ENCODE measurements at places on chromosomes 3 and 15.

- no peak for DNase-seq
Observed at GRCh38 chr3:34972481-34972880, 666.8 kb upstream of the ARPP21 start.

DNA sequence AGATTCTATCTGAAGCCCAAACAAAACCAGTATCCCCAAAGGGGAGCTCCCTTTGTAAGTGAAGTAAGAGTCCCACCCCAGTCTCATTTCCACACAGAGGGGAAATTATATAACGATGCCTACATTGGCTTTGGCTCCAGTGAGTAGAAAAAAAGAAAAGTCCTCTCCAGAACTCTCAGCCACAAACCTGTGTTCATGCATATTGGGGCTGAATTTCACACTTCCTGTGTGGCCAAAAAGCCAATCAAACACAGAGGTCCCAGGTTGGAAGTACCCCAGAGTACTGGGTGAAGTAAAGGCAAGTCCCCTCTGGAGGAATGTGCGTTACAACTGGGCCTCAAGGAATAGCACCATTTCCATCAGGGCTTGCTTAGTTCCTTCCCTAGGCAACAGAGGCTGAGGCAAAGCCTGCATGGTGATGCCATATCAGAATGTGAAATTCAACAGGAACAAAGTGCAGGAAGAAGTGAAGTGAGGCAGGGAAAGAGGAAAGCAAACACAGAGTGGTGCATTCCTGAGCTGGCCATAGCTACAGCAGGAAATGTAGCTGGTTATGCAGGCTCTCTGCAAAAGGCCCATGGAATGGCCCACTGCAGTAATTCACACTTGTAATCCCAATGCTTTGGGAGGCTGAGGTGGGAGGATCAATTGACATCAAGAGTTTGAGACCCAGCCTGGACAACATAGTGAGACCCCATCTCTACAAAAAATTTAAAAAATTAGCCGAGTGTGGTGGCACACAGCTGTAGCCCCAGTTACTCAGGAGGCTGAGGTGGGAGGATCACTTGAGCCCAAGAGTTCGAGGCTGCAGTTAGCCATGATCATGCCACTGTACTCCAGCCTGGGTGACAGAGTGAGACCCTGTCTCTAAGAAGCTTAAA is 16.6 kb upstream of the CX3CR1 start:
- DNase-seq: no peak

DNA sequence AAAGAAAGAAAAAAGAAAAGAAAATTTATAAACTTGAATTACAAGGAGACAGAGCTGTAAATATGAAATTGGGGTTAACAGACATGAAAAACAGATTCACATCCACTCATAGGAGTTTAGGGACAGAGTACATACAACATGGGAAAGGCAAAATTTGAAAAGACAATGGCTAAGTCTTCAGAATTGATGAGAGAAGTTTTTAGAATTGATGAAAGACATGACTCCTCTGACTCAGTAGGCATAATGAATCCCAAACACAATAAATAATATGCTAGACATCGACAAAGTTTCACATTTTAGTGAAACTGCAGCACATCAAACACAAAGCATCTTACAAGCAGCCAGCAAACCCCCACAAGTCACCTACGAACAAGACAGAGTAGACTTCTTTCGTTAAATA is 84.4 kb upstream of the MELTF start:
- no peak for DNase-seq

- no peak for DNase-seq
Observed at GRCh38 chr15:67188551-67189218, 65.8 kb downstream of the AAGAB start.

DNA sequence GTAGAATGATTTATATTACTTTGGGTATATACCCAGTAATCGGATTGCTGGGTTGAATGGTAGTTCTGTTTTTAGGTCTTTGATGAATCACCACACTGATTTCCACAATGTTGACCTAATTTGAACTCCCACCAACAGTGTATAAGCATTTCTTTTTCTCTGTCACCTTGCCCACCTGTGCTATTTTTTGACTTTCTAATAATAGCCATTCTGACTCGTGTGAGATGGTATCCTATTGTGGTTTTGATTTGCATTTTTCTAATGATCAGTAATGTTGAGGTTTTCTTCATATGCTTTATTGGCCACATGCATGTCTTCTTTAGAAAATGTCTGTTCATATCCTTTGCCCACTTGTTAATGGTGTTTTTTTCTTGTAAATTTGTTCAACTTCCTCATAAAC is 340.8 kb downstream of the PLOD2 start:
- no peak for DNase-seq

GRCh38 chr3:189824629-189825312 is 193.6 kb downstream of the TP63 start:
- no peak for DNase-seq

- peak; percentile 46 for DNase-seq
Observed at GRCh38 chr15:31206386-31207181, 105.1 kb upstream of the TRPM1 start.

GRCh38 chr15:28208583-28208982 is 109.5 kb upstream of the OCA2 start:
- no peak for DNase-seq

- DNase-seq: no peak
Observed at GRCh38 chr15:52146776-52147175, 34.2 kb upstream of the BCL2L10 start.

GRCh38 chr15:62983956-62984355 is 58.6 kb upstream of the TPM1 start:
- no peak for DNase-seq

DNA sequence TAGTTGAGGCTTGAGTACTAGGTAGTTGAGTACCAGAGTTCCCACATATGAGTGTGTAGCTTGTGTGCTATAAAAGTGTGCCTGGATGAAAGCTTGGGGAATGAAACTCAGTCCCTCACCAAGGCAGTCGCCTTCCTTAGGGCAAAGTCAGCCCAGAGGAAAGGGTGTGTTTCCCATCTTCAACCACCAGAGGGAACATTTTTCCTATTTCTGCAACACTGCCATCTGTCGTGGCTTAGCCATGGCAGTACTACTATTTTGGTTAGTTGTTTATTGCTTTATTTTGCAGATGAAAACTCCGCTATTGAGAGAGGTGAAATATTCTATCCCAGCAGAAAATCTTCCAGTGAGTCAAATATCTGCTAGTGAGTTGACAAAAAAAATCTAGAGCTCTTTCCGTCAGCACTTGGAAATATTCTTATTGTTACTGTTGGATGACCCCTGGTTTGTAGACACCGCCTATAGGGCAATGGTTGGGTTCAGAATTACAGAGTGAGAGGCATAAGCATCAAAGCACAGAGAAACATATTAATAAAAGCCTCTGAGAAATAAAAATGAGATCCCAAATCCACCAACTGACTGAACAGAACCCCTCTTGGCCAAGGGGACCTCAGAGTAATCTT is 239.9 kb downstream of the CPNE4 start:
- peak; percentile 66 for DNase-seq

GRCh38 chr3:167684388-167684993 is 30.7 kb upstream of the WDR49 start:
- peak; percentile 66 for DNase-seq

DNA sequence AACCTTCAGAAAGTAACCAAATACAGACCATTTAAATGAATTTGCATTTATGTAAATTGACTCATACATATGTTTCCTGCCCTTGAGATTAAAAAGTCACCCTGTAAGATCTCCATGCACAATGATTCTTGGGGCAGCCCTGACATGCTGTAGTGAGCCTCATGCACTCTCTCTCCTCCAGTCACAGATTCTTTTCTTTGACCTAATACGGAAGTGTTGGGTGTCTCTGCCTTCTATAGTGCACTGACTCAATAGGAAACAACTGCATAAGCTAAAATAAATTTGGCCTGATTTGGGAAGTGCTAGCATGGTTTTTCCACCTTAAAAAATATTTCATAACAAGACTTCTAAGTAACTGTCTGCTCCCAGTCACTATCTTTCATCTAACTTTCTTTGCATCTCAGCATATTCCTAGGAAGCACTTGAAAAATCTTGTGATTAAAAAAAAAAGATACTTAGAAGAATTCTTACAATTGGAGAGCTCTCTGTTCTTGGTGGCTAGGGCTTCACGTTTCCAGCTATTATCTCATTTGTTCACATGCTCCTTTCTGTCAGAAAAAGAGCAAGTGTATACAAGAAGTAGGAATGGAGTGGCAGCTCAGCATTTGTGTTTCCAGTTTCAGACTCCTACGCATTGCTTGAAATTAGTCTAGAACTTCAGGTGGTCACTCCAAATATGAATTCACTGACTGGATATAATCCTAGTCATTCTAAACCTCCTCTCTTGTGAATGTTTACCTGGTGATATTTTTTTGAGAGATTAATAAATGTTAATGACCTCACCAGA is 207.9 kb upstream of the COL8A1 start:
- DNase-seq: no peak

DNA sequence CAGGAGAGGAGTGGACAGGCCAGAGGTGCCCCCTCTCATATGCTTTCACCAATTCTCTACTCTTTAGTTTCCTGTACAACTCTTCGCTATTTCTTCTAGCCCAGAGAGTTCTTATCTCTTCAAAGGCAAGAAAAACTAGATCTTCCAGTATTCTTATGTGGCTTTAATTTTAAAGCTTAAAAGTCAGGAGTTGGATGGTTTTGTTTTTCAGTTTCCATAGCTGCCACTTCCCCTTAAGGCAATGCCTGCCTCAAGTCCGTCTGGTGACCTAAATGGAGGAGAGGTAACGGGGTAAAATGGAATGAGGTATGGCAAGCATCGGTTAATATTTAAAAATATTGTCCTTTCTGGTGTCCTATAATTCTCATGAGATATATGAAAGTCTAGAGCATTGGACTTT is 11.4 kb upstream of the VGLL3 start:
- DNase-seq: no peak

DNA sequence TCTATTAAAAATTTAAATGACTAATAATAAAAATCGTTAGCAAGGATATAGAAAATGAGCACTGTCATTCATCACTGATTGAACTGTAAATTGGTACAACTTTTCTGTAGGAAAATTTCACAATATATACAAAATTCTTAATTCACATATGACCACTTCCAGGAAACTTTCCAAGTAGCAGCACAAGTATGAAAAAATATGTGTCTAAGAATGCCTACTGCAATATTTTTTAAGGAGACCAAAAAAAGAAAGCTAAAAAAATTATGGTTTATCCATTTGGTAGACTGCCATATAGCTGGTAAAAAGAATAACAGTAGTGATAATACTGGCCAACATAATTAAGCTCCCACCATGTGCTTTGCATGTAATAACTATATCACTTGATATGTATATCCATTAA is 59.2 kb downstream of the KLHL6 start:
- DNase-seq: no peak

DNA sequence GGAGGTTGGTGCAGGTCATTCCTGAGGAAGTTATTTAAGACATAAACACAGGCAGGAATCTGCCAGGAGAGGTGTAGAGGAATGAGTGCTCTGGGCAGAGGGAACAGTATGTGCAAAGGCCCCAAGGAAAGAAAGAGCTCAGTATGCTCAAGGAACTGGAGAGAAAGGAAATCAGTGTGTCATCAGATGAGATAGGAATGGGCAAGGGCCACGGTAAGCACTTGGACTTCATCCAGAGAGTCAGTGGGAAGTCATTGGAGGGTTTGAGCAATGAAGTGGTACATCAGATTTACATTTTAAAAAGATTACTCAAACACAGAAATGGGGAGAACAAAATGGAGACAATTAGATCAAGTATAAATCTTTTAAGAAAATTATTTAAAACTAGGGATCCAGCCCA is 272.2 kb downstream of the ADAMTSL3 start:
- DNase-seq: no peak

GRCh38 chr3:180911876-180912303 is 580 bp upstream of the FXR1 start:
- DNase-seq: no peak

GRCh38 chr15:61339516-61339915 is 110.4 kb upstream of the RORA start:
- DNase-seq: no peak

DNA sequence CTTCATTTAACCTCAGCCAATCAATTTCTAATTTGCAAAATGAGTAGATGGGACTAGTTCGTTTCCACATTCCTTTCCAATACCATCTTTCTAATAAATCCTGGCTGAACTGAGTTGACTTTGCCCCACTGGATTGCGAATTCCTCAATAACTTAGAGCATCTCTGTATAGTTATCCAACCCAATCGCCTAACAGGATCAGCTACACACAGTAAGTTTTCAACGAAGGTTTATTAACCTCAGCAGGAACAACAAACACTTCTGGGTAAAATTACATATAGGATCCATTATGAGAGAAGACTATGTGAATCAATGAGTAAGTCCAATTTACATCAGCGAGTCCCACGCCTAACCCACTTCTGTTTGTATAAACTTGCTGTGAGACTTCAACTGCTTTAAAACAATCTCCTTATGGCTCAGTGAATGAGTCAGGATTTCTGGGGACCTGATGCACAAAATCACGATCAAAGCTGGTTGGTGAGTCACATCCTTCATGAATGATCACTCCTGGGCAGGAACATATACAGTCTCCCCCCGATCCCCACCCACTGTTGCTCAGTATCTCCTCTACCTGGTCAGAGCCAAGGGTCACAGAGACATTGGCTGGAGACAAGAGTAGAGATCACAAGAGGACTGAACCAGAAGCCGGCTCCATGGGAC is 142.8 kb downstream of the EDEM1 start:
- DNase-seq: no peak

GRCh38 chr3:108065096-108065495 is 25.7 kb downstream of the CD47 start:
- DNase-seq: no peak

DNA sequence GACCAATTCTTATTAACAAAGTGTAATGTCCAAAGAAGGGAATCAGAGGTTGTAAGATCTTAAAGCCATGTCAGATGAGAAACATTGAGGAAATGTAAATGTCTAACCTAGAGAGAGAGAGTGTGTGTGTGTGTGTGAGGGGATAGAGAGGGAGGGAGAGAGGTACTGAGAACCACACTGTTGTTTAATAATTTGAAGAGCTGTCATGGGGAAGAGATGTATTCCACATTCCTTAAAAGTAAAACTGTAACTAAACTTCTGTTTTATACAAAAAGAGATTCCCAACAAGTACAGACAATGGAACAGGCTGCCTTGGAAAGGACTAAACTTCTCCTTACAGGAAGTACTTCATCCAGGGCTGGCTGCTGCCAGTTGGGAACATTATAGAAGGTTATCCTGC is 68.9 kb upstream of the BOC start:
- no peak for DNase-seq

- no peak for DNase-seq
Observed at GRCh38 chr3:38588995-38589937, 60.2 kb downstream of the SCN5A start.

All from iPS-NIHi11 (cell line).